IMR-90 (cell line): ENCODE measurements at places on chromosomes 11 and 22. TPM values are rescaled to one million over a fixed set of nuclear protein-coding genes. Genes with fewer than 3 reads are reported as not detected.

GRCh38 chr11:8080674-8081590 is at the start of gene TUB:
Gene TUB, plus strand, starts transcription at chr11:8081211. Its CDS starts 300 bp downstream, at chr11:8081511.
- no peak for DNase-seq
- peaks cover 3% of the 10 kb centered on the region; the same call in 1 of the 2 replicates for H3K27me3 ChIP-seq
- H3K36me3 ChIP-seq: no peaks in the 10 kb centered on the region
- H3K4me3 ChIP-seq: peak within 1 kb of the TSS; percentile 60

DNA sequence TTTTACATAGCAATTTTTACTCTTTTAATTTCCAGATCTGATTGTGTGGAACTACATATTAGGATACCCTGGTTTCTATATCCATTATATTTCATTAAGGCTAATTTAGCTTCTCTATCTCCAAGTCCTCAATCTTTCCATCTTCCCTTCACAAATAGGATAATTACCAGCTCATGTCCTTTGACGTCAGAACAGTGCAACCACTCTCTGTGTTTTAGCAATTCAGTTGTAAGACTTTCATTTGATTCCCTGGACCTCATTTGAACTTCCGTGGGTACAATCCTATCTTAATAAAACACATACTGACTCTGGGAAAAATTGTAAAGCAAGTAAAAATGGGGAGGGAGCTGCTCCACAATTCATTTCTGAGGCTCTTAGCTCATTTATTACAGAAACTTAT is 52.8 kb downstream of the FAM76B start:
- DNase-seq: no peak
- H3K36me3 ChIP-seq: no peaks in the 10 kb centered on the region
- H3K4me1 ChIP-seq: no peaks in the 10 kb centered on the region
- H3K27ac ChIP-seq: no peak overlapping the region
- H3K4me3 ChIP-seq: no peak overlapping the region

The ZNF214 gene
- polyA plus RNA-seq: 0.47 and 0.82 TPM in 2 replicates

The KRTAP5-8 gene
- polyA plus RNA-seq: 0.07 TPM in 1 of 2 replicates, not detected in the other

DNA sequence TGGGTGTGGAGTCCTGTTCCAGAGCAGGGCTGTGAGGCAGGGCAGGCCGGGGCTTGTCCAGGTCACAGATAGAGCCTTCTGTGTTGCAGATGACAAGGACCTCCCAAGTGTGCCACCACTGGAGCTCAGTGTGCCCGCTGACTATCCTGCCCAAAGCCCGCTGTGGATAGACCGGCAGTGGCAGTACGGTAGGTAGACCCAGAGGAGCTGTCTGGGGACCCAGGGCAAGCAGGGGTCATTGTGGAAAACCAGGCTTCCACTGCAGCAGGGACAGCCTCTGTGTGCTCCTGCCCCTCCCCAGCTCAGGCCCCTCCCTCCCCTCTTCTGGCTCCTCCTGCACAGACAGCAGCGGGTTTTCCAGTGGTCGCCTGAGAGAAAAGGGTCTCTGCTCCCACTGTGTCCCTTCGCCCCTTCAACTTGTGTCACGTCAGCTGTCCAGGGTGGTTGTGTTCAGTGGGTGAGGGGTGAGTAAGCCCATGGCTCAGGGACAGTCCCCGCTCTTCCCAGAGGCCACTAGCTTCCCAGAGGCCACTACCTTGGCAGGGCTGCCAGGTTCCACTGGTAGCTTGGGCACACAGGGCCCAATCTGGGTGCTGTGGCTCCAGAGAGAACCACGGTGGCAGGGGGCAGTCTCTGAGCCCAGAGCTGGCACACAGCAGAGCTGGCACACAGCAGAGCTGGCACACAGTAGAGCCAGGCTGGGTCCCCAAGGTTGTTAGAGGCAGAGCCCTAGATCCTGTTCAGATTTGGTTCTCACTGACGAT is 78.4 kb downstream of the MED15 start:
- no peak for DNase-seq
- H3K27me3 ChIP-seq: no peaks in the 10 kb centered on the region
- no peak overlapping the region for H3K27ac ChIP-seq
- no peaks in the 10 kb centered on the region for H3K4me1 ChIP-seq
- no peak overlapping the region for H3K4me3 ChIP-seq
- peaks cover 72% of the 10 kb centered on the region for H3K36me3 ChIP-seq

The LYVE1 gene
- not detected in 2 replicates for polyA plus RNA-seq

- H3K36me3 ChIP-seq: no peaks in the 10 kb centered on the region
- no peak overlapping the region for H3K4me3 ChIP-seq
- H3K4me1 ChIP-seq: no peaks in the 10 kb centered on the region
- H3K27me3 ChIP-seq: peaks cover 18% of the 10 kb centered on the region
Observed at GRCh38 chr11:19253153-19253745, 12.5 kb upstream of the E2F8 start.

DNA sequence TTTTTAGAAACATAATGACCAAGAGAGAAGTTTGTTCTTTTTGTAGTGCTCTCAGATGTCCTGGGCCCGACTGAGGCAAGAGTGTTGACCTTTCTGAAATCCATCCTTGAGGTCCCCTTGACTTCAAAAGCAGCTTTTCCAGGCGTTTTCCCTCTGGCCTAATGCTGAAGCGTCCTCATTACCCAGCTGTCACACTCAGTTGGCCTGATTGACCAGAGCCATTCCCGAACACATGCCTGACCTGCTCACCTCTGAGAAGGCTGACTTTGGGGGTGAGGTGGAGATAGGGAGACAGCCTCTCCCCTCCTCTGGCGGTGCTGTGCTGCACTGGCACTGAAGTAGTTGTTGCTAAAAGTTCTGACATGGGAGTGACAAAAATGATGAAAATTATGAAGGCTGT is 66.9 kb downstream of the ALX4 start:
- no peak for DNase-seq
- no peak overlapping the region for H3K4me3 ChIP-seq
- no peaks in the 10 kb centered on the region for H3K27me3 ChIP-seq
- H3K27ac ChIP-seq: peak overlapping the region; percentile 34
- 0 out of 2 replicates have a peak, but pooled peaks cover 4% of the 10 kb centered on the region for H3K36me3 ChIP-seq
- H3K4me1 ChIP-seq: peaks cover 26% of the 10 kb centered on the region

DNA sequence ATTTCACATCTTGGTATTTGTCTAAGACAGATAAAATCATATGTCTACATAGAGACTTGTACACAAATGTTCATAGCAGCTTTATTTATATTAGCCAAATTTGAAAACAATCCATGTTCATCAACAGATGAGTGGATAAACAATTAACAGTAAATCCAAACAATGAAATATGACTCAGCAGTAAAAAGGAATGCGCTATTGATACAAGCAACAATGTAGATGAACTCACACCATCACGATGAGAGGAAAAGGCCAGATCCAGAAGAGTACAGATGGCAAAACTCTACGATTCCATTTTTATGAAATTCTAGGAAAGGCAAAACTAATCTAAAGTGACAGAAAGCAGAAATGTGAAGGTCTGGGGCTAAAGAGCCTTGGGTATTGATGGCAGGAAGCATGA is 384.3 kb downstream of the NTM start:
- H3K27me3 ChIP-seq: no peaks in the 10 kb centered on the region
- no peak overlapping the region for H3K4me3 ChIP-seq
- DNase-seq: peak; percentile 63
- peak overlapping the region; percentile 76 for H3K27ac ChIP-seq
- no peaks in the 10 kb centered on the region for H3K36me3 ChIP-seq

The TRIM49 gene
- not detected in 2 replicates for polyA plus RNA-seq

GRCh38 chr11:62132689-62133293 is 9.0 kb downstream of the INCENP start:
- peaks cover 33% of the 10 kb centered on the region for H3K36me3 ChIP-seq
- no peaks in the 10 kb centered on the region for H3K4me1 ChIP-seq
- no peak for DNase-seq

DNA sequence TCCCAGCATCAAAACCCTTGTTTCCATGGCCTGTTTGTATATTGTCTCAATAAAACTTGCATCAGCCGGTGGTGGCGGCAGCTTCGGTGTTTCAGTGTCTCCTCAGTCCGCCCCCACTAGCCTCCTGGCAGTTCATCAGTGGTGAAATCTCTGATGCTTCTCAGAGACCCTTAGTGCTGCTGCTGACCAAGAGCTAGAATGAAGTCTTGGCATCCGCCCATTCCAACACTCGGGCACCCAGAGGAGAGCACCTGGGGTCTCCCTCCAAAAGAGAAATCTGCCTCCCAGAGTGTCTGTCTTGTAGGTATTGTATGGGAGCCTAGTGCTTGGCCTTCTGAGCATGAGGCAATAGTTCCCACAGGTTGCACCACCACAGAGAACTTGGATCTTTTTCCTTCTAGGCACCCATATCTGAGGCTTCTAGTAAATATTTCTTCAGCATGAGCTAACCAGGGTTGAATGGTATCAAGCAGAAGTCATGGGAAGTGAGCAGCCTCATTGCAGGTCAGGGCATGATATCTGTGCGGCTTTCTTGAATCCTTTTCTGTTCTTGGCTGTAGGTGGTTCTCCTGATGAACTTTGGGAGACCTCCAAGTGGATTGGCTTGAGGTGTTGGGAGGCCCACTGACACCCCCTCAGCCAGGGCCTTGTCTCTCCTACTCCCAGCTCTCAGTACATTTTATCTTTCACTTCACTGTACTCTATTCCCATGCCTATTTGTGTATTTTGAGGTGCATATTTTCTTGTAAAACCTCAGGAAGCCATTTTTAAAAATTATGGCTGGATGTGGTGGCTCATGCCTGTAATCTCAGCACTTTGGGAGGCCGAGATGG is 13.2 kb upstream of the AIFM3 start:
- H3K27ac ChIP-seq: peak overlapping the region; percentile 50; the same call in 1 of the 2 replicates
- peaks cover 6% of the 10 kb centered on the region; the same call in 1 of the 2 replicates for H3K4me1 ChIP-seq
- peak; percentile 47 for DNase-seq
- no peak overlapping the region for H3K4me3 ChIP-seq

GRCh38 chr11:76678321-76678720 is 7.8 kb upstream of the LRRC32 start:
- no peak overlapping the region for H3K4me3 ChIP-seq
- no peaks in the 10 kb centered on the region for H3K36me3 ChIP-seq
- H3K27ac ChIP-seq: no peak overlapping the region
- H3K4me1 ChIP-seq: peaks cover 4% of the 10 kb centered on the region
- H3K27me3 ChIP-seq: peaks cover 8% of the 10 kb centered on the region; the same call in 1 of the 2 replicates

DNA sequence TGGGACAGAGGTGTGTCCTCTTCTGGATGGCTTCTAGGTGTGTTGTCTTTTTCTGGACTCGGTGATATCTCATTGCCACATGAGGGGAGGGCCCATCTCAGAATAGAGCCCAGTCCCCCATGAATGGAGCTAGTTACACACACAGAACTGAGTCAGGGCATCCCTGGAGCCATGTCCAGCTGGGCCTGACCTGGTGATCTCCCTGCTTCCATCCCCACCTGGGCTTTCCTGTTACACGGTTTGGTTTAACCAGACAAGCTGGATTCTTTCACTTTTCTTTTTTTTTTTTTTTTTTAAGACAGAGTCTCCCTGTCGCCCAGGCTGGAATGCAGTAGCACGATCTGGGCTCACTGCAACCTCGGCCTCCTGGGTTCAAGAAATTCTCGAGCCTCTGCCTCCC is 6.1 kb upstream of the A4GALT start:
- H3K27ac ChIP-seq: no peak overlapping the region
- H3K36me3 ChIP-seq: no peaks in the 10 kb centered on the region
- no peaks in the 10 kb centered on the region for H3K27me3 ChIP-seq

The KRTAP5-7 gene
- not detected in 2 replicates for polyA plus RNA-seq

The SAA1 gene
- polyA plus RNA-seq: not detected in 2 replicates

GRCh38 chr11:34605481-34606325 is 15.2 kb upstream of the EHF start:
- no peaks in the 10 kb centered on the region for H3K27me3 ChIP-seq
- no peaks in the 10 kb centered on the region for H3K36me3 ChIP-seq
- H3K4me1 ChIP-seq: peaks cover 5% of the 10 kb centered on the region
- no peak for DNase-seq

The HARBI1 gene
- 2.4 and 2.7 TPM in 2 replicates for polyA plus RNA-seq

DNA sequence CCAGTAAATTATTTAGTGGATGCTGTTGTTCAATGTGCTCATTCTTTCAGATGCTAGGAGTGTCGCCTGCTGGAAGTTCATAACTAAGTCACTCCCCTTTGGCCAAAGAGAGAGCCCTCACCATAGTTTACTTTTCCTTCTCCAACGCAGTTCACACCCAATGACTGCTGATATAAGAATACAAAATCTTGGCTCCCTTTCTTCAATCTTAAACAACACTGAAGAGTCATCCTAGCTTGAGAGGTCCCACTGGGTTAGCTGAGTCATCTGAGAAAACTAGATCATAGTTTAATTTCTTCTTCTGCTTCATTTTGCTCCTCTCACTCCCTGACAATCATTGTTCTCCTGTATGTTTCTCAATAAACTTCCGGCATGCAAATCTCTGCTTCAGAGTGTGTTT is 5.4 kb upstream of the OR52L1 start:
- H3K27me3 ChIP-seq: no peaks in the 10 kb centered on the region
- DNase-seq: no peak
- H3K4me1 ChIP-seq: no peaks in the 10 kb centered on the region
- no peak overlapping the region for H3K27ac ChIP-seq
- no peaks in the 10 kb centered on the region for H3K36me3 ChIP-seq
- H3K4me3 ChIP-seq: no peak overlapping the region

The OR8G5 gene
- polyA plus RNA-seq: not detected in 2 replicates

GRCh38 chr22:46588279-46589140 is 31.7 kb upstream of the GRAMD4 start:
- no peak for DNase-seq
- H3K27me3 ChIP-seq: no peaks in the 10 kb centered on the region; the same call in 1 of the 2 replicates
- peaks cover 10% of the 10 kb centered on the region for H3K4me1 ChIP-seq
- no peak overlapping the region for H3K4me3 ChIP-seq

GRCh38 chr11:42244376-42244775 is 784.9 kb upstream of the LRRC4C start:
- H3K27me3 ChIP-seq: no peaks in the 10 kb centered on the region
- no peak for DNase-seq
- H3K4me3 ChIP-seq: no peak overlapping the region
- no peaks in the 10 kb centered on the region for H3K36me3 ChIP-seq

GRCh38 chr22:31103111-31103510 is 4.3 kb downstream of the SELENOM start:
- DNase-seq: no peak
- H3K27ac ChIP-seq: peak overlapping the region; percentile 40
- peaks cover 55% of the 10 kb centered on the region for H3K4me1 ChIP-seq
- no peaks in the 10 kb centered on the region for H3K27me3 ChIP-seq
- H3K4me3 ChIP-seq: no peak overlapping the region
- H3K36me3 ChIP-seq: peaks cover 51% of the 10 kb centered on the region

DNA sequence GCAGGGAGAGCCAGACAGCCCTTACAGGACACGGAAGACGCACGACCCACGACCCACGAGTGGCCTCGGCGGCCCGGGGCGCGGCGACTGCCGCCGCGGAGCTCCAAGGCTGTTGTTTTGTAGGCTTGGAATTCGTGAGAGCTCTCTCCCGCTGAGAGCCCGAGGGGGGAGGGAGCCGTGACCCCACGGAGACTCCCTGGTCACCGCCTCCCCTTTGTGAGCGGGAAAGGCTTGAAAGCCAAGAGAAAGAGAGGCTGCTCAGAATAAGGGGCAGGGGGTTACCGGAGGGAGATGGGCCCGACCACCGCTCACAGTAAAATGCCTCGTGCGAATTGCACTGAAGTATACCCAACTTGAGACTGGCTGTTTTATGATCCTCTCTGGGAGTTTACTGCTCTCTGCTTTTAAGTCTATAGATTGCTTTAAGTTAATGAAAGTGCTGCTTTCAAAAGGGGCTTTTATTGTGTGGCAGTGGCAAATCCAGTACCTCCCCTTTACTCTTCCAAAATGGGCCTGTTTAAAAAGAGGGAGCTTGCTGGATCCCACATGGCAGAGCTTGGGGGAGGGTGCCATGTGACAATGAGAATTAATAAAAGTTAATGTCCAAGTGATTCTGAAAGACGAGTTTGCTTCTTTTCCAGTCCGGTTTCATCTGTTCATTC is 2.9 kb downstream of the PKNOX2 start:
- peaks cover 19% of the 10 kb centered on the region for H3K4me1 ChIP-seq
- H3K36me3 ChIP-seq: no peaks in the 10 kb centered on the region
- peak; percentile 25 for DNase-seq
- H3K4me3 ChIP-seq: no peak overlapping the region
- peak overlapping the region; percentile 55; the same call in 1 of the 2 replicates for H3K27ac ChIP-seq

- no peak overlapping the region for H3K4me3 ChIP-seq
- H3K27me3 ChIP-seq: peaks cover 2% of the 10 kb centered on the region; the same call in 1 of the 2 replicates
- H3K4me1 ChIP-seq: no peaks in the 10 kb centered on the region
- no peaks in the 10 kb centered on the region for H3K36me3 ChIP-seq
Observed at GRCh38 chr11:127950162-127950561, 637.2 kb downstream of the ETS1 start.
